ENCODE measurements at places on chromosomes 1 and 21. TPM values are rescaled to one million over a fixed set of nuclear protein-coding genes. Genes with fewer than 3 reads are reported as not detected.

DNA sequence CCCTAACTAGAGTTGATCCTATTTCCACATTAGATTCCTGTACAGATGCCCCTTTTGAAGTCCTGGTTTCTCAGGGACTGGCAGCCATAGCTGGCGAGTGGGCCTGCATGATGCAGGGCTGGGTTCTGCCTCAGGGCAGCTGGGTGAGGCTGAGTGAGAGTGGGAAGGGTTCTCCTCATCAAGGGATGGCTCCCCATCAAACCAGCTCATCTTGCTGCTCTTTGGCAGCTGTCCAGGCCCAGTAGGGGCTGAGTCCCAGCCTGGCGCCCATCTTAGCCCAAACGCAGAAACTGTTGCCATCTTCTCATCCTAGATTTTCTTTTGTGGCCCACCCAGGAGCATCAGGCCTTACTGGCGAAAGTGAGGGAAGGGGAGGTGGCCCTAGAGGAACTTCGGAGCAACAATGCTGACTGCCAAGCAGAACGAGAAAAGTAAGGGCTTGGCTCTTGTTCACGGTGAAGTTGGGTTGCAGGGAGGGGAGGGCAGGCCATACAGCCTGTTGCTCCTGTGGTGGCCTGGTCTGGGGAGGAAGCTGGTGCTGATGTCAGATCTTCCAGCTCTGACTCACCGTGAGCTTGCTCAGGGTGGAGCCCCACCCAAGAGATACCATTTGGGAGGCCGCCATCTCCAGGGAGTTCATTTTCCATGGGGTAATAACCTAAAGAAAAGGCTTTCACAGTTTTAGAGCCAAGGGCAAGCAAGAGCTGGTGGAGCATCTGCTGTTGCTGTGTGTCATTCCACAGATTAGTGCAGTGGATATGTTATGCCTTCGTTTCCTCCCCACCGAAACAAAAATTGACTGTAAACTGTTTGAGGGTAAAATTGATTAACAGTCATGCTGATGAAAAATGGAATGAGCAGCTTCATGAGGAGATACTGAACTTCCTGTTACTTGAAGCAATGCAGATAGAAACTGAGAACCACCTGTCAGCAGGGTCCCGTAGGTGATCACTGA lies 34.7 kb downstream of the TUFT1 start:
- DNase-seq: no peak

DNA sequence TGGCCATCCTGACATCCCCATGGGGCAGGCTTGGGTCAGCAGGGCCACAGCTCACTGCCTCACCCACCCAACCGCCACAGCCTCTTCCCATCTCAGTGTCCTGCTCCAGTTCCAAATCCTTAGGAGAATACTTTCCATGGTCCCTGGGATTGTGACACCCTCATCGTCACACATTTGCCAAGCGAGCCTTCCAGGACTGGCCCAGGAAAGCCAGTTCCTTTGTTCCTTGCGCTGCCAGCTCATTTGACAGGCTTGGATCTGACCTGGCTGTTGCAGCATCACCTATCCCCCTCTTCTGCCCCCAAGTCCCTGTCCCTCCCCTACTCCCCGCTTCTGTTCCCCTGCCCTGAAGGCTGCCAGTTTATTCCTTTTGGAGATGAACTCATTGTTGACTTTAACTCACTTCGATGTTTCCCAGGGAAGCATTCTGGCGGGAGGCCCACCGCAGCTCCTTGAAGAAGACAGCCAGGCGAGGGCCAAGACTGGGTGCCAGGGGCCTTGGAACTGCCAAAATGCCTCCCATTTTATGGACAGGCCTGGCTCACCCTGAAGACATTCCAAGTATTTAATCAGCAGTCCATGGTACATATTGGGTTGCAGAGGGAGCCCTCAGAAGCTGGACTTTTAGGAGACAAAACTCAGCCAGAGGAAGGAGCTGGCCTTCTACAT lies 10.2 kb upstream of the GNL2 start:
- no peak for DNase-seq

DNA sequence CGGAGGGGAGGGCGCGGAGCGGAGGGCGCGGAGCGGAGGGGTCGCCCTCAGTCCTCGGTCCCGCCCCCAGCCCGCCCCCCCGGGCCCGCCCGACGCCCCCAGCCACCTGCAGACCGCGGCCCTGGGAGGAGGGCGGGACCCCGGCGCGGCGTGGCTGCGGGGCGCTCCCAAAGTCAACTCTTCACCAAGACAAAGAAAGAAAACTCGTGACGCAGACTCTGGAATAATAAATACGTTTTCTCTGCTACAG lies 1.2 kb downstream of the HES4 start:
- no peak for DNase-seq

DNA sequence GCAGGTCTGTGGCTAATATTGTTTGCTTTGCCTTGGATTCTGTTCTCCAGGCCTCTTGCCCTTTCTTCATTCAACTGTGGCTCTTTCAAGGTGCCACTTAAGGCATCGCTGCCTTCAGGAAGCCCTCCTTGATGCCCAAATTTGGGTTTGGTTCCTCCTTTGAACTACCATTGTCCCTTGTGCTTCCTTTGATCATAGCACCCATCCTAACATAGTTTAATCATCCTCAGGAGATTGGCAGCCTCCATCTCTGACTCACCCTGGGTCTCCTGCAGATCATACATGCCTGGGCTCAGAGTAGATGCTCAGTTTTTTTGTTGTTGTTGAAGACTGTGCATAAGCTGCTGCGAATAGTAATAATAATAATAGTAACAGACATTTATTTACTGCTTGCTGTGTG lies 54.4 kb upstream of the ACOT11 start:
- no peak for DNase-seq

DNA sequence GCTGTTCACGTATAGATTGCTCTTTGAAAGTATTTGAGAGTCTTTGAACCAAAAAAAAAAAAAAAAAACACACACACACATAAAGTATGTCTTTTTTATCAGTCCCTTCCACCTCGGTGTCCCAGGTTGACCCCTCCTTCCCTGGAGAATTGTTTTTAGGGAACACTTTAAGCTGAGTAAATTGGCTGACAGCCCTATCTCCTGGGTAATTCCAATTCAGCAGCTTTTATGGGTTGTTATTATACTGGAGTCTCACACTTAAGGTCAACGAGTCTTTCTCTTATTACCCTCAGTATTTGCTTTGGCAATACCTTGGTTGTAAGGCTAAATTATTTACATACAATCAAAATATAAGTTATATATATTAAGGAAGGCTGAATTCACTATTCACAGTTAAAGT lies 69.4 kb downstream of the SLC30A10 start:
- DNase-seq: no peak

DNA sequence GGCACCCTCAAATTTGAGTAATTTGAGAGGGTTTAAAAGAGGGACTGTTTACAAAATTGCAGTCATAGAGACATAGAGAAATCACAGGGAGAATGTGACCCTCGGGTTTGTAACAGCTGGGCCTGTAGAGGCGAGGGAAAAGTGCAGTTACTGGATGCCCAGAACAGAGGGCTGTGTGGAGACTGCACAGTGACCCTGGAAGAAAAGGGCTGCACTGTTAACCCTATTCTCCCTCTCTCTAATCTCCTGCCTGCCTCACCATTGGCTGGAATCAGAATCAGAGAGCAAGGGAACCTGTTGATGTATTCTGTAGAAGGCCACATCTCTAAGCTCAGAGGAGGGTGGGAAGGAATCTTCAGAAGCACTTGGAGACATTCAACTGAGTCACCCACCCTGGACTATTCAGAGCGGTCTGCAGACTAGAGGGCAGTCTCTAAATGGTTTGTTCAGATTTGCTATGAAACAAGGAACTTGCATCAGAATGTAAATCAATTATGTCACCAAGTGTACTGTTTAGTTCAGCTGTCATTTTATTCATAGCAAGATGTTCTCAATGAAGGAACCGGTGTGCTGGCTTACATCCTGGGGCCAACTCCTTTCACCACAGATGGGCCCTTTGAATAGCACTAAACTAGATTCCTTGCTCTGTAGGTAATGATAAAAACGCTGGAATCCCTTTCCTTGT lies 132.2 kb upstream of the HOOK1 start:
- DNase-seq: no peak

DNA sequence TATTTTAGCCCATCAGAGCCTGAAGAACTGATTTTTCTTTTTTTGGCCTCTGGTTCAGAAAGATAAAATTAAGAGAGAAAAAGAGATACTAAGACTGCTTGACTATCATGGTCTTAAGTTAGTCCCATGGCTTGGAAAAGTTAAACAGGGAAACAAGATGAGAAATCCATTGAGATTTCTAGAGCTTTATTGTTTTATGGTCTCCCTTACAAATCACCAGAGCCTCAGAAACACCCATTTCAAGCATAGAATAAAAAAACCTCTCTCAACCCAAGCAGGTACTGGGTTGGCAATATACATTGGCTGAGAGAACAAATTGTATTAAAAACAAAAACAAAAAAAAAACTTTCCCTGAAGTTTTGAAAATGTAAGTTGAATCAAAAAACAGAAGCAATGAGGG lies 3.9 kb downstream of the SELE start:
- no peak for DNase-seq

GRCh38 chr1:174008979-174009378 lies 13.2 kb downstream of the RC3H1 start:
- DNase-seq: no peak

DNA sequence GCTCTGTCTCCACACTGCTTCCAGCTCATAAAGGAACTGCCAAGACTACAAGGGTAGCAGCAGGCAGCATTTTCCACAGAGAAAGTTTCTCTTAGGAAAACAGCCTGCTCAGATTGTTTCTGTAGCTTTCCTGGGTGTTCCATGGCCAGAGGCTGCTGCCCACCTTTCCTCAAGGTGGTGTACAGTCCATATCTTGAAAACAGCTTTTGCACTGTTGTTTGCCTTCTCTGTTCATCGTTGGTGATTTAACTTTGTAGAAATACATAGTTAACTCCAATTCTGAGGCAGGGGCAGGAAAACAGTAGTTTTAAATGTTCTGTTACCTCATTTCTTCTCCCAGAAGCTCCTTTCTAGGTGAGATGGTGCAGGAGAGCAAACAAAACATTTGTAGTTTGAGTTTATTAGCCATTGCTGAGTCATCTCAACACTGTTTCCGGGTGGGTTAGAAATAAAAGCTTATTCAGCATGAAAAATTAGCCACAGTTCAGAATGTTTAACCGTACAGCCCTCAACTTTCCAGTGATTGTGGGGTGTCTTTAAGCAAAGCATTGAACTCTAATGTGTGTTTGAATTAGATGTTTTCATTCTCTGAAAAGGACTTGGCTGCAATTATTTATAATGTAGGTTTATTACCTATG lies 41.7 kb downstream of the DIP2A start:
- no peak for DNase-seq

DNA sequence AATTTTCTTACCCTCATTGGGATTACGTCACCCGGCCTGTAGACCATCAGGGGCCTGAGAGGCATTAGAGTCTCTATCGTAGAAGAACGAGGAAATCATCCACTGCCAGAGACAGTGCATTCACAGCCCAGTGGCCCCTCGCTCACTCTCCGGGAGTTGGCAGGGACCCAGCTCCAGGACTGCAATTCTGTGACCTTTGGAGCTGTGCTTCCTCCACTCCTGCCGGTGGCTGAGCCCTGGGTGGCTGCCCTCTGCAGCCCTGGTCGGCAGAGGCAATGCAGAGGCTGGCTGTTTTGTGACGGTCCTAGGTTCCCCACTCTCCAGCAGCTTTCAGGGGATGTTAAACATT lies 12.7 kb downstream of the SLC37A1 start:
- no peak for DNase-seq

DNA sequence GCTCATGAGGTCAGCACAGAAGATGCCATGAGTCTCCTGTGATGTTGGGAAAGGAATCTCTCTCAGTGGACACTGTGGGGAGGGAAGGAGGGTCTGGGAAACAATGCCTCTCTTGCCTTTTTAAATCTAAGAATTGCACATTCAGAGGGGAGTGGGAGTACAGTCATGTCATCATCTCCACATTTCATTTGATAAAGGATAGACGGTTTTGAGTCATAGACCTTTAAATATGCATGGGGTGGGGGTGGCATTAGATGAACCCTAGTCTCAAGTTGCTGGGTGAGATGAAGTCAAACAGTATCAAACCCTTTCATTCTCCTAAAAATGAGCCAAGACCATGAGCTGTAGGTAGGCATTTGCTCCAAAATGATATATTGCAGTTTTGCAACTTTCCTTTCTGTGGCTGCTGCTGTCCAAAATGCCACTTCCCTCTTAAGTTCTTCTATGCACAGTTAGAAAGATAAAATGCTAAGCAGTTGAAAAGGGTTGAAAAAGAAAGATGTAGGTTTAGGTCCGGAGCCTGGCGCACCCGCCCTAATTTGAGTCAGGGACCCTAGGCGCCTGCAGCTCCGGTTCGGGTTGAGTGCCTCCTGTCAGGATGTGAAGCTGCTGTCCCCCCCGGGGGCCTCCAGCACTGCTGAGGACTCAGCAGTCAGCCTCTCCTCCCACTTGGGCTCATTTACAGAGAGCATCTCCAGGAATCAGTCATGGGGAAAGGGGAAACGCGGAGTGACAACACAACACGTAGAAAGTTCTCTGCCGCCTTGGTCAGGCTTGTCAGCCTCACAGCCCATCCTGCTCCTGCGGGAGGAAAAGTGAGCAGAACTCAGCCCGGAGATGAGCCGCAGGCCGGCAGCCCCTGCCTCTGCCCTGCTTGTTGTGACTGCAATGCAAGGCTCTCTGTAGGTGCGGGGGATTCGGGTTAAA lies 479.3 kb upstream of the RUNX1 start:
- DNase-seq: peak; percentile 17

AMY1C gene
- total RNA-seq: not detected

AGT gene
- total RNA-seq: not detected

MAB21L3 gene
- total RNA-seq: not detected

TTC22 gene
- 2.8 TPM for total RNA-seq

CRYAA gene
- not detected for total RNA-seq

RGS8 gene
- total RNA-seq: not detected

ITLN2 gene
- total RNA-seq: not detected

DENND2C gene
- total RNA-seq: 0.75 TPM

EFCAB7 gene
- total RNA-seq: 7.4 TPM

Data from CD8-positive, alpha-beta memory T cell (primary cell).